Fibroblast of skin of scalp (primary cell): ENCODE measurements at places on chromosomes 3 and 15.

- no peak for DNase-seq
These were observed 31.6 kb upstream of the FAM174B start for GRCh38 chr15:92687195-92687602.

DNA sequence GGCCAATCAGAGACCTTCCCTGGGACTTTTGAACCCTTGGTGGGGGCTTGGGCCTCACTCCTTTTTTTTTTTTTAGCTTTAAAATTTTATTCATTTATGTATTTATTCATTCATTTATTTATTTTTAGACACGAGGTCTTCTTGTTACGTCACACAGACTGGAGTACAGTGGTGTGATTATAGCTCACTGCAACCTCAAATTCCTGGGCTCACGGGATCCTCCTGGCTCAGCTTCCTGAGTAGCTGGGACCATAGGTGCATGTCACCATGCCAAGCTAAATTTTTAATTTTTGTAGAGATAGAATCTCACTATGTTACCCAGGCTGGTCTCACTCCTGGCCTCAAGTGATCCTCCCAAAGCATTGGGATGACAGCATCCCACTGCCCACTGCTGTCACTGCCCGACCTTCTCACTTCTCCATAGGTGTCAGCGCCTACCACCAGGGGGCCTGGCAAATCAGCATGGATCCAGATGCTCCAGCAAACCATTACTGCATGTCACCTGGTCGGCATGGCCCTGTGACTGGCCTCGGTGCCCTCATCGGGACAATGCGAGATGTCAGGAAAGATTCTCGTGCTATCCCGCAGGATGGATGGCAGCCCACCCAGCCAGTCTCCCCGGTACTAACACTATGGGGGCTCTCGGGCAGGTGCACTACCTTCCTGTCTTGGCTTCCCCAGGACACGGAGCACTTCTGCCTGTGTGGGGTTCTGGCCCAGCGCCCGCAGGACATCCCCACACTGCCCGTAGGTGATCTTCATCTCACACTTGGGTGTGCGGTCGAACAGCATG, 3.0 kb downstream of the MYL3 start:
- no peak for DNase-seq

GRCh38 chr3:126684218-126684751, 19.8 kb upstream of the CHCHD6 start:
- DNase-seq: peak; percentile 22

GRCh38 chr3:51550080-51550819, 11.7 kb downstream of the RAD54L2 start:
- DNase-seq: no peak

GRCh38 chr15:39078026-39078425, 502.9 kb upstream of the THBS1 start:
- peak; percentile 75 for DNase-seq

- peak; percentile 46 for DNase-seq
These were observed 117.7 kb downstream of the GBE1 start for GRCh38 chr3:81643721-81644120.

- DNase-seq: peak; percentile 90
These were observed 386.6 kb upstream of the THBS1 start for GRCh38 chr15:39194106-39194830.

DNA sequence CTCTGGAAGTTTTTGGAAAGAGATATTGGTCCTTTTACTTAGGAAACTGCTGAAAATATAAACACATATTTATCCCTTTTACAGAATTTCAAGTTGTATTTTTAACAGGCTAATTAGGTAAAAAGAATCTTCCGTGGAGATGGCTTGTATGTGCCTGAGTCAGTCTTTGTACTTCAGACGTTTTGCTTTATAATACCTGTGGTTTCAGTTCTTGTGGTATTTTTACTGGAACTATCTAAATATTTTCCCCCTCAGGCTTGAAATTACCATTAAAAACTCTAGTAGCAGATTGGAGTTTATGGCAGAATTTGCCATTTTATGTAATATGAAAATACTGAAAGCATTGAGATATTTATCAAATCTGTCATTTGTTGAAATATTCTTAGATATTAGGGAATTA, 151.6 kb upstream of the CGNL1 start:
- DNase-seq: peak; percentile 59

- no peak for DNase-seq
These were observed 54.8 kb upstream of the BCL6 start for GRCh38 chr3:187799942-187800641.

DNA sequence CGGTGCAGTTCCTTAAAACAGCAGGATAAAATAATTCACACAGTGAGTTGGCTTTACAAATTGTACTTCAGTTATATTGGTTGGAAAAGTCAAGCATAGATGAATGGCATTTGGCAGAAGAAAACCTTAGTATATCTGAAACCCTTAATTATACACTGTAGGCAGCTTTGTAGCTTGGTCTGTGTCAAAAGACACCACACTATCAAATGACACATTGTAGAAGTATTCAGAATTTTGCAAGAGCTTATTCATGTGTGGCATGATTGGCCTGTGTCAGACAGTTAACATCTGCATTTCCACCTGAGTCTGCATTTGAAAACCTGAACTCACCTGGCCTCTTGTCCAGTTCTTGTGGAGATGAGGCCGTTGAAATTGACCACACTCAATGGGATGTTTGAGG, 13.8 kb downstream of the TMEM266 start:
- no peak for DNase-seq

DNA sequence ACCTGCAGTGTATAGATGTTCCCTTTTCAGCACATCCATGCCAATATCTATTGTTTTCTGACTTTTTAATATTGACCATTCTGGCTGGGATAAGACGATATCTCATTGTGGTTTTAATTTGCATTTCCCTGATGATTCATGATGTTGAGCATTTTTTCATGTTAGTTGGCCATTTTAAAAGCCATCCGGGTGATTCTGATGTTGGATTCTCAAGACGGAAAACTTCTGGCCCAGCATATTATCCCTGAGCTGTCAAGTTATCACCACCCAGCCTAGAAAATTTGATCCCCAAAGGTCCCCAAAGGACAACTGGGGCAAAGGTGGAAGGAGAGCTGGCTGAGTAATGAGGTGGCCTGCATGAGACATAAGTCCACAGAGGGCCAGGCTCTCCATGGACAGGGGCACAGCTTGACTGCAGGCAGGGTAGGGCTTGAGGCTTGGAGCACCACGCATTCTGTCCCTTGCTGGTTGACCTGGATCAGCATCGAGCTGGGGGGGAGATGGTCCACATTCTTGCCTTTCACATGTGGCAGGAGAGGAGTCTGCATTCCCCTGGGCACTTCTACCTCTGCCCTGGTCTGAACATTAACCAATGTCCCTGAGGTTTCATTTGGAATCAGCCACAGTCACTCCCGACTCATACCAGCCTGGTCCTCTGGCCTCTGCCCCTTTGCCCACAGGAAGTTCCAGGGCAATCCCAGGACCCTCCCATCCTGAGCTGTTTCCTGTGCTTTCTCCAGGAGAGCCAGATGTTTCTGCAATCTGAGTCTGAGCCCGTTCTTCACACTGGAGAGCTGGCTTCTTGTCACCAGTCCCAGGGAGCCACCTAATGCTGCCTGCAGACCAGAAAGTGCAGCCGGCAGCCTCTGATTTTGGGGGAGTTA, 69.2 kb downstream of the ISG20 start:
- peak; percentile 39 for DNase-seq

- no peak for DNase-seq
These were observed 32.6 kb downstream of the PRKCD start for GRCh38 chr3:53193466-53194209.

DNA sequence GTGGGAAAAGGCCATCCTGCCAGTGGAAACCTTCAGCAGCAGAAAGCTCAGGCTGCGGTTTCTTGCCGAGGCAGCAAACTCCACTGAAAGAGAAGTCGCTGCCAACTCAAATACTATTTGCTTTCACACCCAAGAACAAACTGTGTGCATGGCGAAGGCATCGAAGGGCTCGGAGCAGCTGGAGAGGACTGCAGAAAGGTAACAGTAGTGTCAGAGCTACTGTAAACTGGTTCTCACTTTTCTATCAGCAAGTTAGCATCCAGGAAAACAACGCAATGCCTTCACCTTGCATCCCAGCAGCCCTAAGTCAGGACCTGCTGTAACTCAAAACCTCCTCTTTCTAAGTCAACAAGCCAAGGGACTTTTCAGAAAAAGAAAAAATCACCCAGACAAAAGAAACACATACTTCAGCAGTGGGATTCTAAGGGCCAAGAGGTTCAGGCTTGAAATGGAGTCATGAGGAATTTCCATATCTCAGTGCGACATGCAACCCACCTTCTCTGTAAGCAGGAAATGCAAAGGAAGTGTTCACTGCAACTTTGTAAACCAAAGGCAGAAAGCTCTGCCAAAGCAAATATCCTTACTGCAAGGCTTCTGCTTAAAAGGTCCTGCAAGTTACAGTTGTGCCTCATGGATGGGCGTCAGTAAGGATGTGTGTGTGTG, 193.5 kb downstream of the FOXP1 start:
- peak; percentile 74 for DNase-seq
